ENCODE measurements at places on chromosomes 6 and 20. TPM values are rescaled to one million over a fixed set of nuclear protein-coding genes. Genes with fewer than 3 reads are reported as not detected.

GRCh38 chr6:105519954-105520353 is 117.1 kb upstream of the PREP start:
- DNase-seq, result no peak
- H3K4me3 ChIP-seq, result no peak overlapping the region
- no peaks in the 10 kb centered on the region for H3K4me1 ChIP-seq
- H3K36me3 ChIP-seq, result no peaks in the 10 kb centered on the region
- no peaks in the 10 kb centered on the region for H3K27me3 ChIP-seq
- no peak overlapping the region for H3K27ac ChIP-seq

GRCh38 chr6:31692886-31693285 is 10.2 kb downstream of the ABHD16A start:
- DNase-seq, result no peak
- H3K36me3 ChIP-seq, result peaks cover 68% of the 10 kb centered on the region
- no peak overlapping the region for H3K4me3 ChIP-seq
- H3K4me1 ChIP-seq, result no peaks in the 10 kb centered on the region
- no peak overlapping the region for H3K27ac ChIP-seq
- no peaks in the 10 kb centered on the region for H3K27me3 ChIP-seq

DNA sequence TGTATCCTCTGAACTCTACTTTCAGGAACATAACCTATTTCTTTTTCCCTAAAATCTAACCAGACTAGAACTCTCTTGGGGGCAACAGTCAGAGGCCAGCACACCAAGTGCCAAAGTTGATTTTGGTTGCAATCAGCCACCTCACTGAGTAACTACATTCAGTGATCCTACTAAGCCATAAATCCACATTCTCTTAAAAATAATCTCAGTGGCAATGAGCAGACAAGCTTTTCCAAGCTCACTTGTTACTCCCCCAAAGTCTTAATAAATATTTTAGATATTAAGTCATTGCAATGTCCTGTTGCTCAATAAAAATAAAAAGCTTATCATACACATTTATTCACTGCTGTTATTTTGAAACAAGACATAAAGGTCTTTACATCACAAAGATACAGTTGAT is 9.8 kb downstream of the RGS17 start:
- no peak overlapping the region for H3K4me3 ChIP-seq
- no peak for DNase-seq
- H3K4me1 ChIP-seq, result peaks cover 12% of the 10 kb centered on the region
- no peak overlapping the region for H3K27ac ChIP-seq

DNA sequence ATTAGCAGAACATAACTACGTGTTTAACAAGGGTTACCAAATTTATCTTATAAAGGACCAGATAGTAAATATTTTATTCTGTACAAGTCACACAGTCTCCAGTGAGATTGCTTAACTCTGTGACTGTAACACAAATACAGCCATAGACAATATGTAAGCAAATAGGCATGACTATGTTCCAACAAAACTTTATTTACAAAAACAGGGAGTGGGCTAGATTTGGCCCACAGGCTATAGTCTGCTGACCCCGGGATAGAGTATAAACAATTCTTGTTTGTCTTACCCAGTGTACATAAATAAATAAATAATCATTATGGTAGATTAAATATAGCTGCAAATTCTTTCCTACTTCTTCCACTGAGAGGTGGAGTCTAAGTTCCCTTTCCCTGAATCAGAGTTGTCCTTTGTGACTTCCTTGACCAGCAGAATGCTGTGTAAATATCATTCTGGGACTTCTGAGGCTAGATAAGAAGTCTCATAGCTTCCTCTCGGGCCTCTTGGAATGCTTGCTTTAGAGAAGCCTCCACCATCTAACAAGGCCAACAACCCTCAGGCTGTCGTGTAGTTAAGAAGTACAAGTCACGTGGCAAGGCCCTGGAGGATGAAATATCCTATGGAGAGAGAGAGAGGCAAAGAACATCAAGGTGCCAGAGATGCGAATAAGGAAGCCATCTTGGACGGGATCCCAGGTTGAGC is 59.1 kb upstream of the TMEM244 start:
- H3K4me3 ChIP-seq, result no peak overlapping the region
- no peak overlapping the region for H3K27ac ChIP-seq
- H3K27me3 ChIP-seq, result no peaks in the 10 kb centered on the region
- no peaks in the 10 kb centered on the region for H3K36me3 ChIP-seq

DNA sequence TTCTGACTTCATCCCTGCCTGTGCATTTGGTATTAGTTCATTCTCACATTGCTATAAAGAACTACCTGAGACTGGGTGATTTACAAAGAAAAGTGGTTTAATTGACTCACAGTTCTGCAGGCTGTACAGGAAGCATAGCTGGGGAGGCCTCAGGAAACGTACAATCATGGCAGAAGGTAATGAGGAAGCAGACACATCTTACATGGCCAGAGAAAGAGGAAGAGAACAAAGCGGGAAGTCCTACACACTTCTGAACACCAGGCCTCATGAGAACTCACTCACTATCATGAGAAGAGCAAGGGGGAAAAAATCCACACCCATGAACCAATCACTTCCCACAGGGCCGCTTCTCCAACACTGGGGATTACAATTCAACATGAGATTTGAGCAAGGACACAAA is 303.9 kb downstream of the CBLN4 start:
- no peak for DNase-seq
- H3K4me1 ChIP-seq, result no peaks in the 10 kb centered on the region
- H3K27me3 ChIP-seq, result no peaks in the 10 kb centered on the region
- H3K36me3 ChIP-seq, result no peaks in the 10 kb centered on the region
- H3K4me3 ChIP-seq, result no peak overlapping the region

The HLA-DPB1 gene
- total RNA-seq, result 8.7 TPM

The TCF15 gene
- not detected for total RNA-seq

All from osteoblast (primary cell).